ENCODE measurements at places on chromosomes 1 and 21. TPM values are rescaled to one million over a fixed set of nuclear protein-coding genes. Genes with fewer than 3 reads are reported as not detected.

DNA sequence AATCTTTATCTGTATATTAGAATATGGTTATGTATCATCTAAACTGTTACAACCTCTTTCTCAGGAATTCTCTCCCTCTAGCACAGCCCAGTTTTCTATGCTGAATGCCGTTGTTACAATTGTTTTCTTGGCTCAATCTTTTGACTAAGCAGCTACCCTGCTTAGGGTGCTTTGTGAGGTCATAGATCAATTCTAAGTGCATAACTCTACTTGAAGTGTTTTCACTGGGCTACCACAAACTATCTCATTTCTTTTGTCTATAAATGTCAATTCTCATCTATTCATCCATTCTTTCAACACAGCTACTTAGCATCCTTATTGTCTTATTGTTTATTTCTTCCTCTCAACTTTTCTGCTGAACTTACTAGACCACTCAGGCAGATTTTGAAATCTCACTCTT is 77.1 kb downstream of the CEP350 start:
- DNase-seq, result no peak

- DNase-seq, result no peak
Measured at GRCh38 chr1:202317941-202318925, 23.5 kb downstream of the UBE2T start.

The DAB1 gene
- 1.7 TPM for polyA plus RNA-seq

The SLC22A15 gene
- polyA plus RNA-seq, result not detected

The DIRAS3 gene
- polyA plus RNA-seq, result not detected

DNA sequence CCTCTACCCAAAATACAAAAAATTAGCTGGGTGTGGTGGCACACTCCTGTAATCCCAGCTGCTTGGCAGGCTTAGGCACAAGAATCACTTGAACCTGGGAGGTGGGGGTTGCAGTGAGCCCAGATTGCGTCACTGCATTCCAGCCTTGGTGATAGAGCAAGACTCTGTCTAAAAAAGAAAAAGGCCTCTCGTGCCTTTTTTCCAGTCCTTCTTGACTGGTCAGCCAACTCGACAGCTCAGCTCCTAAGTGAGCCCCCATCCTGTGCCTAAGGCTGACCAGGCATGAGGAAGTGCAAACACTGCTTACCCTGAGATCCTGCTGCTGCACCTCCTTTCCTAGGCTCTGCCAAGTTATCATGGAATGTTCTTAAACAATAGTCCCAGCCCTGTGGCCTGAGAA is 10.1 kb upstream of the PROK1 start:
- no peak for DNase-seq

- DNase-seq, result no peak
Measured at GRCh38 chr1:34980715-34981114, 4.4 kb downstream of the TMEM35B start.

GRCh38 chr1:95850763-95851162 is 616.8 kb downstream of the RWDD3 start:
- DNase-seq, result no peak
